Activated T-helper 9 cell treated with anti-CD3 and anti-CD28 coated beads, Interleukin-2, amount 50 U/mL, for 16 hours (primary cell): ENCODE measurements at places on chromosomes 3 and 15.

GRCh38 chr3:37803726-37804469 is 57.8 kb upstream of the CTDSPL start:
- DNase-seq, result no peak

- no peak for DNase-seq
Observed at GRCh38 chr3:188286087-188286513, 132.1 kb downstream of the LPP start.

- peak; percentile 13 for DNase-seq
Observed at GRCh38 chr3:197878427-197878826, 71.6 kb upstream of the RPL35A start.

DNA sequence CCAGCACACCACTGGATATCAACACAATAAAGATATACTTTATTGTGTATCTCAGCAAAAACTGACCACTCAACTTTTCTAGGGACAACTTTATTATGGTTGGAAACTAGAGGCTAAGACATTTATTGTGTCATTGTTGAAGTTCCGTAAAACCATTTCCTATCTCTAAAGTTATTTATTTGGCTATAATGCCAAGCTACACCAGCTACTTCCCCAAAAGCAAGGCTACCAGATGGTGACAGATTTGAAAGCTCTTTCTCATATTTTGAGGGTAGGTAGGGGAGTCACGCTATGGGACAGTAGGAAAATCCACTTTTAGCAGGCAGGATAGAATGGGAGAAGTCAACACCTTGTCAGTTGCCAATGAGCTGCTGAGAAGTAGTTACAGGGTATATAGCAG is 834.6 kb upstream of the CFAP20DC start:
- DNase-seq, result no peak

DNA sequence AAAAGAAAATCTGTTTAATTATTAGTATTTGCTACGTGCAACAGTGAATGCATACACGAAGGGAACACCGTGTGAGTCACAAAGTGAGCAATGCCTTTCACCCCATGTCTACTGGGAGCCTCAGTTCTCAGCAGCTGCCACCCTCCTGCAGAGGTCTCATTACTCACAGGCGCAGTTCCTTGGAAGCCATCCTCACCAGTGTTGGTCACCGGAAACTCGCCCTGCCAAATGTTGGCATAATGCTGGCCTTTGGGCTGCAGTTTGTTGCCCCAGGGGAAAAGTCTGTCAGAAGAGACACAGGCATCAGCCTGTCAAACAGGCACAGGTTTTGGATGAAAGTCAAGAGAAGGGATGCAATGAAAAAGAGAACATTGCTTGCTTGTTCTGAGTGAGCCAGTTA is 50.1 kb downstream of the SUMF1 start:
- DNase-seq, result no peak
